ENCODE measurements at places on chromosomes 3 and 15.

GRCh38 chr15:80182611-80183261 is 29.9 kb downstream of the FAH start:
- DNase-seq: no peak

DNA sequence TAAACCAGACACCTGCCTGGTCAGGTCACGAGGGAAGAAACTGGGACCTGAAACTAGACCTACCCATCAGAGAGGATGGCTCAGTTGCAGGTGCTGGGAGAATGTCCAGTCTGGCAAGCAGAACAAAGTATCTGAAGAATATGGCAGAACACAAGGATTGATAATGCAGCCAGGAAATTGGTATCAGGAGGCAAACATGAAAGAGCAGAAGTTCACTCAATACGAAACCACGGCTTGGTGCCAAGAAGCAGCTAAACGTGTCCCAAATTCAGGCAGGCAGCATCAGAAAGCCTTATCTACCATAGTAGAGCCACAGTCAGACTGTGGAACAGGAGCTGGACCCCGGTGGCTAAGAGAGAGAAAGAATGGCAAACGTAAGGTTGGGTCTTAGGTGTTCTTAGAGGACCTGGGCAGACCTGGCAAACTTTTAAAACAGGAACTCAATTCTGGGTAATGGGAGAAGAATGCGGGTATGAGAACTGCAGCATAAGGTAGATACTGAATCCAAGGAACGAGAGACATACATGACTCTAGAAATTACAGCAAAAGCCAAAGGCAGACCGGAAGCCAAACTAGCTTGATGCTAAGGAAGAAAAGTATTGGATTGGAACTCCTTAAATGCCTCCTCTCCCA is 169.0 kb upstream of the NECTIN3 start:
- no peak for DNase-seq

- DNase-seq: no peak
These were observed 93.4 kb upstream of the STRIT1 start for GRCh38 chr3:155386919-155387318.

- DNase-seq: no peak
These were observed 44.5 kb downstream of the OXNAD1 start for GRCh38 chr3:16309558-16309957.

GRCh38 chr3:48142316-48142870 is 45.8 kb downstream of the CDC25A start:
- no peak for DNase-seq

Data from inflammatory macrophage treated with lipopolysaccharide for 1 hour (primary cell).